ENCODE measurements at places on chromosomes 11 and 22.

DNA sequence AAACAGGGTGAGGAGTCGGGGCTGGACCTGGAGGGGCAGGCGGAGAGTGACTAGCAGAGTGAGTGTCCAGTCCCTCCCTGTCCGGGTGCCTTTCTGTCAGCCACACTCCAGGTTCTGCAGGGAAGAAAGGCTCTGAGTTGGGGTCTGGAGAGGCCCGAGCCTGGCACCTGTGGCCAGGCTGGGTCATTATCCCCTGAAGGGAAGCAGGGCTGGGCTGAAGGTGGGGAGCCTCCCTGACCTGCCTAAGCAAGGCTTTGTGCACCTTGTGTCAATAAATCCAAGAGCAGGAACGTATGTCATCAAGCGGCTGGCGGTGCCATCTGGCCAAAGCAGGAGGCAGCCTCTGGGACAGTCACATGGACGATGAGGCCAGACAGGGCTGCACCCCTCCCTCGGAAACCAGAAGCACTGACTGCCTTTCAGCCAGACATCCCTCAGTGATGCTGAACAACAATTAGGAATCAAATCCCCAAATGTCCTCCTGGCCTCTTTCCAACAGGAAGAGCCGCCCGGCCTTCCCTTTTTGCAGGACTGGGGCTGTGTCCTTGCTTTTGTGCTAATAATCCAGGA lies 73.9 kb upstream of the FGF3 start:
- DNase-seq: no peak

- DNase-seq: no peak
Measured at GRCh38 chr11:57341250-57341808, 3.2 kb downstream of the P2RX3 start.

DNA sequence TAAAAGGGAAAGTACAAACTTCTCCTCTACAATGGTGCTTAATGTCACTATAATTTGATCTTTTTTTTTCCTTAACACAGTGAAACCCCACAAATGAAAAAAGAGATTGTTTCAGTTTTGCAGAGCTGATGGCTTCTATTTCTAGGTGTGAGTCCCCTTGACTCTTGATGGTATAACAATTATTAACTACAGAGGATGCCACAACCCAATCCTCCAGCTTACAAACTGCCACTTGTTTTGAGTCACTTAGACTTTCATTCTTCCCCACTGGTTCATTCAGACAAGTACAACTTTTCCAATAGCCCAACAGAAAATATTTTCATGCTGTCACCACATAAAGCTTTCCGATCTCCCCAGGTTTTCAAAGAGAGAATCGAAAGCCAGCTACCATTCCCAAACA lies 812.2 kb downstream of the LRRC4C start:
- no peak for DNase-seq

DNA sequence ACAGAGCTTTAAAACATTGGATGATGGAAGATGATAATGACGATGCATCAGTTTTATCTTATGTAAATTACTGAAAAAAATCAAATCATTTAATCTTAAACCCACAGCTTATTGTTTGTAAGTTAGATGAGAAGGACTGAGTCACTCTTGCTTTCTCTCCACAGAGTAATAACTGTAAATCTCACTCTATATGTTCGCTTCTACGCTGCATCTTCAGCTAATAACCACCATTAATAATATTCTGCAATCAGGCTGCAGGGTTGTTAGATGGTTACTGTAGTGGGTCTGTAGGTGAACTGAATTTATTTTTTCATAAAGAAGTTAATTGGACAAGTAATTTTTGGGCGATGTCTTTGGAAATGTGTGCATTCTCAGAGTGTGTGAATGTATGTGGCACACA lies 260.0 kb downstream of the FAT3 start:
- no peak for DNase-seq

DNA sequence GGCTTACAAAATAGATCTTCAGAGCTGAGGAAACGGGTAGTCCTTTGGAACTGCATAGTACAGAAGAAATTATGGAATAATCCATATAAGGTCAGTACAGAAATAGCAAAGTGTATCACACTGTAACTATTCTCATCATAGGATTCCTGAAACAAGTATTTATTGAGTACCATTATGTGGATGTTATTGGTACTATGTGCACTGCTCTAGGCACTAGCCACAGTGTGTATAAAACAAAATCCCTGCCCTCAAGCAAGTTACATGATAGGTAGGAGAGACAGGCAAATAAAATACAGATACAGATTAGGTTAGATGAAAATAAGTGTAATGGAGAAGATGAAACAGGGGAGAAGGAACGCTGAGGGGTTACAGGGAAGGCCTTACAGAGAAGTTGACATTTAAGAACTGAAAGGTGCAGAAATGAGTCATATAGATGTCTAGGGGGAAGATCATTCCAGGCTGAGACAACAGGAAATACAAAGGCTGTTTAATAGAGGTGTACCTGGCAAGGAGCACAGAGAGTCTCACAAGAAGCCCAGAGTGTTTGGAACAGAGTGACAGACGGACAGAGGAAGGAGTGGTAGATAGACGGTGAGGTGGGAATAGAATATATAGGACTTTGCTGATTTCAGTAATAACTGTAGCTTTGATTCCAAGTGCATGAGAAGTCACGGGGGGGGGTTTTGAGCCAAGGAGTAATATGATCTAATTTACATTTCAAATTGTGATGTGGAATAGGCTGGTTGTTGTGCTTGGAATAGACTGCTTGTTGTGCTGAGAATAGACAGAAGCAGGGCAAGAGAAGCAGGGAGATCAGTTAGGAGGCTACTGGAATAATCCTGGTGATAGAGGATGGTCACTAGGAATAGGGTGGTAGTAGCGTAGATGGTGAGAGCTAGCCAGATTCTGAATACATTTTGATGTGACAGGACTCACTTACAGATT lies 13.7 kb downstream of the RNF141 start:
- DNase-seq: no peak

GRCh38 chr11:114413958-114414357 lies 13.5 kb downstream of the RBM7 start:
- no peak for DNase-seq

DNA sequence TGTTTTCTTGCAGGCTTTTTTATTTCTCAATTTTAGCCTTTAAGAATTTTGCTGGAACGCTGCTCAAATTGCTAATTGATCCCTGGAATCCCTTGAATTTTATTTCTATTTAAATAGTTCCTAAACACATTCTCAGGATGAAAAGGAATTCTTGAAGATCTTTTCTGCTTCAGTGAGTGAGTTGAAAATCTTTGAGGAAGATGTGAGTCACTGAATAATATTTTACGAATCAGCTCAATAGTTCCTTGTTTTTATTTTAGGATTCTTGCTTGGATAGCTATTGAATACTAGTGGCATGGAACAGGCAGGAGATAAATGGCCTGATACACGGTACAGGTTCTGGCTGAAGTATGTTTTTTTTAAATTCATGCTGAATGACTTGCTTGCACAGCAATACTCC lies 194.6 kb upstream of the CCDC90B start:
- DNase-seq: no peak

DNA sequence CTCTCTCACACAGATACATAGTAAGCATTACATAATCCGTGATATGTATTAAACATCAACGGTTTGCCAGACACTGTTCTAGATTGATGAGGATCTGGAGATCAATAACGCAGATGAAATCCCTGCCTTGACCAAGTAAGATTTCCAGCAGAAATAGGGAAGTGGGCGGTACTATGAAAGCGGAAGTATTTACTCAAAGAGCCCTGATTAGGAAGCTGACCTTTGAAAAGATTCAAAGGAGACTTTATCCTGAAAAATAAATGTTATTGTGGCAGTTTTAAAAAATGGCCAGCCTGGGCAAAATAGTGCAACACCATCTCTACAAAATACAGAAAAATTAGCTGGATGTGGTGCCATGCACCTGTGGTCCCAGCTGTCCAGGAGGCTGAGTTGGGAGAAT lies 26.8 kb downstream of the GAB2 start:
- DNase-seq: no peak

DNA sequence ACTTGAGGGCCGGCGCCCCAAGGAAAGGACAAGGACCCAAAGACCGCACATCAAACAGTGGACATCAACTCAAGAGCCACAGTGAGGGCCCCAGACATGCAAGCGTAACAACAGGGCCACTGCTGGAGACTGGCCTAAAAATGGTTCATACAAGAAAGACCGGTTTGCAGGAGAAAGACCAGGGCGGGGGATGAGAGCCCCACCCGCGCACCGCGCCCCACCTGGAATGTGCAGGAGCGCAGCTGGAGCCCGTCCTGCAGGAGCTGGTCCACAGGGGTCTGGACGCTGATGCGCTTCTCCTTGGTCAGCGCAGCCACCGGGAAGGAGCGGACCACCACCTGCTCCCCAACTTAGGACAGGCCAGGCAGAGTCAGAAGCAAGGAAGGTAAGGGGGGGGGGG lies 13.9 kb downstream of the SBF1 start:
- DNase-seq: no peak

DNA sequence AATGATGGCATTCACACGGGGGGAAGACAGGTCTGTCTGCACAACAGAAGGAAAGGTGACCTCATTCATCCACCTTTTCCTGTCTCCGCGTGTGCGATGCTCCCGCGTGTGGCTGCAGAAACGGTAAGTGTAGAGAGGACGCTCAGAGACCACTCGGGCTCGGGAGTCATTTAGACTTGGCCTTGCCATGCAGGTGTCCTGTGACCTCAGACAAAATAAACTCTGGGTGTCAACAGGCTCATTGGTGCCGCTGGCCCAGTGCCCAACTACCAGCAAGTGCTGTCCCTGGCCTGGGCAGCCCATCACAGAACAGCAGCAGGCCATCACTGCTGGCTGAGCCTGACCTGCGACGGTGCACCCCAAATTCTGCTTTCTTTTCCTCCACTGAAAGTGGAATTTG lies 48.1 kb upstream of the ARFGAP3 start:
- DNase-seq: no peak

DNA sequence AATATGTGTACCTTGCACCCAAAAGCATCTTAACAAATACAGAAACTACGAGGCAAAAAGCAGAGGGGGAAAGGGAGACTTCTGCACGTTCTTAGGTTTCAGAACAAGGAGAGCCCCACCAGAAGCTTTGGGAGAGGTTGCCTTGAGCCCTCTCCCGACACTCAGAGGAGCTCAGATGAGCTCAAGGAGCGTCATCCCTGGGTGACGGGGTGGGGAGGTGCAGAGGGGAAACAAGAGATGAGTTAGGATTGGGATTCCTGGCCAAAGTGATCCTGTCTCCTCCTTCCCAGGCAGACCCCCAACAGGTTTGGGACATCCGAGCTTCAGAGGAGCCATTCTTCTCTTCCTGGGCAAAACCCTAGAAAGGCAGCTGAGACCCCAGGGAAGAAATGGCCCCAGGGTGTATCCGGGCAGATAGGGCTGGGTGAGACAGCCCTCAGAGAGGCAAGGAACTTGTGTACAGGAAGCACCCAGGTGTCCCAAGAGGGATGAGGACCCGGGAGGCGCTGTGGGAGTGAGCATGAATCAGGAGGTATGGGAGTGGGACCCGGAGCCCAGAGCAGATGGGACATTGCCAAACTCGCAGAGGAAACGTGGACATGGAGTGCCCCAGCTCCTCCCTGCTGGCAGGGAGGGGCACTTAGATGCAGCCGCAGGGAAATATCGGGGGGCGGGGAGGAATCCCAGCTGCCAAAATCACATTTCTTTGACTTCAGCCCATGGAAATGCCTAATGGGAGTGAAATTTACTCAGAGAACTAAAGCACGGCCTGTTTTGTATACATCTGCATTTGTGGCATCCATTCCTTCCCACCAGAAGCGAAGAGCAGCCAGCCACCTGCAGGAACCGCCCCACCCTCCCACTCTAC lies 12.4 kb downstream of the C1QTNF6 start:
- DNase-seq: no peak

DNA sequence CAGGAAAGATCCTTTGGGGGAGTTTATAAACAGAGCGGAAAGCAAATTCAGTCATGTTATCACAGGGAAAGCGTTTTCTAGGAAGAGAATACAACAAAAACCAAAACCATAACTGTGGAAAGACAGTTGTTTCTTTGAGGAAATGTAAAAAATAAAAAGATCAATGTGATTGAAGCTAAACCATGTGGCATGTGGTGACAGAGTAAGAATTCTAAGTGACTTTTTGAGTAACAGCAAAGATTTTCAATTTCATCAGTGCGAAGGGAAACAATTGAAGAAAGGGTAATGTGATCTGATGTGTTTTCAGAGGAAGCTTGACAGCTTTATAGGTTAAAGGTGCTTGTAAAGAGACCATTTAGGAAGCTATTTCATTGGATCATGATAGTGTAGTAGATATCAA lies 575.9 kb upstream of the CHORDC1 start:
- no peak for DNase-seq

GRCh38 chr11:12053606-12054361 lies 45.4 kb upstream of the DKK3 start:
- DNase-seq: no peak

DNA sequence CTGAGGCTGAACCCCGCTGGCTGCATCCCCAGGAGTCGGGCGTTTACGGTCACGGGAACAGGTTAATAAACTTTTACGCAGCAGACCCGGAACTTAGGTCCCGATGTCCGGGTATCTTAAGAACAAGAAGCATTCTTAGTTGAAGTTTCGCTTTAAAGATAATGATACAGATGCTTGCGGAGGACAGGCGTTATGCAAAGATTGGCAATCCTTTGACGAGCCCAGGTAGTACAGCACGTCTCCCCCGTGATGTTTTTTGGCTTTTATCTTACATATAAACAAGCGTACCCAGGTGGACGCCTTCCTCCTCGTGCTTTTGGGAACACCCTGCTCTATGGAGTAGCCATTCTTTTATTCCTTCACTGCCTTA lies 871 bp upstream of the TOLLIP start:
- no peak for DNase-seq

- DNase-seq: peak; percentile 20
Measured at GRCh38 chr11:69186316-69187260, 30.9 kb downstream of the SMIM38 start.

GRCh38 chr11:119315131-119316015 lies 1.6 kb downstream of the MCAM start:
- DNase-seq: no peak

DNA sequence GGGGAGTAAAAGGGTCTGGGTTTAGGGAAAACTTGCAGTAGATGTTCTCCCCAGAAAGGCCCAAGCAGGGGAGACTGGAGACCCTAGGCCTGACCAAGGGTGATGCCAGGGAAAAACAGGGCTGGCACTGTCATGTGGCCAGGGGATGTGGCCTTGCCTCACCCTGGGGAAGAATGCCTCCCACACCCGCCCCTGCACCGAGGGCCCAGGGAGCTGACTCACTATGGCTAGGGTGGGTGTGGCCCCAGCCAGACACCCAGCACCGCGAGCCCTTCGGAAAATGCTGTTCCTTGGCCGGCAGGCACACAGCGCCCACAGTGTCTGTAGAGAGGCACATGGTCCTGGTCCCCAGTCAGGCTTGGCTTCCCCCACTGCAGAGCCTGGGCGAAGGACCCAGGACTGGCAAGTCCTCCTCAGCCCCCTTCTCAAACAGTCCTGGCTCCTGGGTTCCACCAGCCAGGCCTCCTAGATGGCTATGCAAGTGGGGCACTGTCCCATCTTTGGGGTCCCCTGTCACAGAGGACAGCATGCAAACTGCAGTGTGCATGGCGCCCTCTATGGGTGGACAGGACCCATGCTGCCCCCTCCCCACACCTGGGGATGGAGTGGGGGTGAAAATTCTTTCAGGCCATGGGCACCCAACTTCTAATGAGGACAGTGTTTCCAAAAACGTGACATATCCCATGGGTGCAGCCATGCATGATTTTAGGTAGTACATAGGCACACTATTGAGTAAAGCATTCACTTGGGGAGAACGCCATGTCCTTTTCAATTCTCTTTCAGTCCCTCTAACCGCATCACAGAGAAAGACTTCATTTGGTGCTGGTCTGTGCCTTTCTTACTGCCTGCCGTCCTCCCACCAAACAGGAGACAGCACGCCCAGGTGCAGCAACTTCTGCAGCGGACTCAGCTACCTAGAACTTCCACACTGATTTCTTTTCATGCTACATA lies 15.2 kb downstream of the TMPRSS5 start:
- peak; percentile 78 for DNase-seq

- peak; percentile 60 for DNase-seq
Measured at GRCh38 chr11:65417702-65418430, 4.7 kb upstream of the NEAT1 start.

Data from hematopoietic multipotent progenitor cell treated with erythropoietin and hydrocortisone succinate and interleukin-3 and kit ligand, for 6 days (in vitro differentiated cells).